ENCODE measurements at places on chromosomes 3 and 15.

DNA sequence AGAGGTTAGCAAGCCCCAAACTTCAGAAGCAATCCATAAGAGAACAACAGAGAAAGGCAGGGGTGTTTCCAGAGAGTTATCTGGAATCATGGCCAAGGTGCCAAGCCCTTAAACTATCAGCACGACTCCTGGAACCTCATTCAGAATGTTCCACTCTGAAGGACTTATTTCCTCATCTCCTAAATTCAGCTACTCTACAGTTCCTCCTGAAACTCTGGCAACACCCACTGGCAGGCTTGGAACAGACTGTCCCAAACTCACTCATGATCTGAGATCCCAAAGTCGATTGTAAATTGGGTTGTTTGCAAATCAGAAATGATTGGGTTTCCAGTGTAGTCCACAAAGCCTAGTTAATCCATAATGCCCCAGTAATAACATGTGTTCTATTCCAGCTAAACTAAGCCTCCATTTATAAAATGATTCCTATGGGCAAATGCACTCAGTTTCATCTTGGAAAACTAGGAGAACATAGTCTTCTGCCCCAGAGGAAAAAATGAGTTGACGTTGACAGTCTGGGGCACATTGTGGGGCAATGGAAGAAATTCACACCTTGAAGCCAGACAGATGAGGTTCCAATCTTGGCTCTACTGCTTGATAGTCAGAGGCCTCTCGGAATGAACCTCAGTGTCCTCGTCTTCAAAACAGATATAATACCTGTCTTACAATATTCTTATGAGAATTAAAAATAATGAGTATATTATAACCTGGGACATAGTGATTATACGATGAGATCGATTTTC is 65.9 kb downstream of the SLCO2A1 start:
- no peak for DNase-seq

- DNase-seq = no peak
Measured at GRCh38 chr3:65146179-65146578, 458.4 kb upstream of the ADAMTS9 start.

DNA sequence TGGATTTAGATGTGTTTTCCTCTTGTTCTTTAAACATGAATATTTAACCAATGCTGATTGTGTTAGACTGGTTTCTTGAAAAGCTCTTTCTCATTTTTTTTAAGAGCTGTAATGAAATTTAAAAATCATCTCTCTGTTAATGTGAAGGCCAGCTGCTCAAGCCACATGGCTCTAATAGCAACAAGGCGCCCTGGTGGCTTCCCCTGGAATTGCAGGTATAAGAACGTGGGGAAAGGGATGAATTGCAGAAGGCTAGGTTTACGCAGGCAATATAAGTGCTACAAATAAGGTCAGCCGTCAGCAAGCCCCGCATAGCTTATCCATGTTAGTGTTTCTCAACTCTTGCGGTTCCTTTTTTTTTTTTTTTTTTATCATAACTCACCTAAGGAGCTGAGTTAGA is 108.5 kb downstream of the SAMMSON start:
- DNase-seq = no peak

DNA sequence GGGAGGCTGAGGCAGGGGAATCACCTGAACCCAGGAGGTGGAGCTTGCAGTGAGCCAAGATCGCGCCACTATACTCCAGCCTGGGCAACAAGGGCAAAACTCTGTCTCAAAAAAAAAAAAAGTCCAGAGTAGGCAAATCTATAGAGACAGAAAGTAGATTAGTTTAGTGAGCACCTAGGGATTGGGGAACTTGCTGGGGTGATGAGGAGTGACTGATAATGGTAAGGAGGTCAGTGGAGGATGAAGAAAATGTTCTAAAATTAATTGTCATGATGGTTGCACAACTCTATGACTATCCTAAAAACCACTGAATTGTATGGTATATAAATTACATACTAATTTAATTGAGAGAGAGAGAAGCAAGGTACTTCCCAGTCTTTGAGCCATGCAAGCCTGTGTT is 27.8 kb upstream of the LYZL4 start:
- no peak for DNase-seq

DNA sequence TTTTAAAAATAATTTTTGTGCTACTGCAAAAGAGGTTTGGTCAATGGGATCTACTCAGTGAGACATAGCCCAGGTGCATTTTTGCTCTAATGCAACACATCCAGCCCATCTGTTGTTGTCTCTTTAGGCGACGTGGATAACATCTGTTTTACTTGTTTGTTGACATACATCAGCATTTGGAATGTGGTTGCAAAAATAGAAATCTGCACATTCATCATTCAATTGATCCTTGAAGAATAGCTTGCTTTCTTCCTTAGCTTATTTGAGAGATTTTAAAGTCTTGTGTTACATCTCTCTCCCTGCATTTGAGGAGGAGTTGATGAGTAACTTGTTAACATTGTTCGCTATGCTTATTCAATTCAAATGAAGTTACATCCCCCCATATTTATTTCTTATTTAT is 1202.3 kb downstream of the NSUN3 start:
- no peak for DNase-seq
